Stimulated activated naive CD8-positive, alpha-beta T cell treated with anti-CD3 and anti-CD28 coated beads, Interleukin-15, Interleukin-2, amounts not matched to agents 100 U/mL and 50 U/mL, for 24 hours (primary cell): ENCODE measurements at places on chromosomes 2 and 18.
A peak's percentile ranks its signal among the peaks of the same experiment; 100 is the strongest.

DNA sequence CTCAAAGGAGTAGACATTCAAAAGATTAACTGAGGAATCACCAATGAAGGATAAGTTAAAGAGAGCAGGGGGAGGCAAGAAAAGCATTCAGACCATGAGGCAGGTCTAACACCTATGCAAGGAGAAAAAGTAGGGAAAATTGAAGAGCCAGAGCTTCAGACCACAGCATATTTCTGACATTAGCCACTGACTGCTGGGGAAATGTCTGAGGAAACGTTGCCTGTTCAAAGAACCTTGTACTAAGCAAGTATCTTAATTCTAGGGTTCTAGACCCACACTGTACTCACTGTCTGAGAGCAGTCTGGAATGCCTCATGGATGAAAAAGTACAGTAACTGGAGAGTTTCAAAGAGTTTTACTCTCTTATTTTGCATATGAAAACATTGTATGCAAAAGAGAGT is 39.5 kb upstream of the TFPI start:
- no peak for DNase-seq

GRCh38 chr2:102439065-102439695 is 16.2 kb downstream of the IL18RAP start:
- DNase-seq: no peak

- DNase-seq: no peak
Observed at GRCh38 chr2:180657054-180657453, 323.4 kb upstream of the UBE2E3 start.

DNA sequence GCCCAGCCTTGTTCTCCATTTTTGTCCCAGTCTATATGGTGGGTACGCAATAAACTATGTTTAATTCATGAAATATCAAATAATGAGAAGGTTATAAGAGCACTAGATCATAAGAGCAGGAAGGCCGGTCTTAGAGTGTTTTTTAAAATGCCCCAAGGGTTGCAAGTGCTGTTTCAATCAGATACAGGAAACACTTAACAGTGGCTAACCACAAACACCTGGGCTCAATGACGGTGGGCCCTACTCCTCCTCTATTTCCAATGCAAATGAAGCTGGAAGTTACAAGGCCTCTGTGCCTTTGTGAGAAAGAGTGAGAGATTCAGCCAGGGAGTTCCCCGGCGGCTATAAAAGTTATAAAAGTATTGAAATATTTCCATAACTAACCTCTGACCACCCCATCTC is 18.9 kb upstream of the WDR33 start:
- peak; percentile 69 for DNase-seq

GRCh38 chr2:190596993-190597392 is 51.9 kb upstream of the NAB1 start:
- no peak for DNase-seq

DNA sequence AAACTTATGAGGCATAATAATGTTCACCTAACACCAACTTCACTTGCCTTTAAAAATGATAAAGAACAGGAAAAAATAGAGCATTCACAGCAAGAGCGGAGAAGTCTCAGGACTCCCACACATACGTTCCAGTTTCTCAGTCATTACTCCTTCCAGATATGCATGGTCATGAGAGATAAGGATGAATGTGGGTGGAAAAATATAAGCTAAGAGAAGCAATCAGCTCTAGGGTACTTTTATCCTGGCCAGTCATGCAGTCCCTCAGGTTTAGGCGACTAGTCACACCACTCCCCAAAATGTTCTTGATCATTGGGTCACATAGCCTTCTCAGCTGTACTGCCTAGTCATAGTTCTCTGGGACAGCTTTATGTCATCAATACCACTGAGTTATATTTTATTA is 29.2 kb upstream of the CCDC178 start:
- DNase-seq: no peak

GRCh38 chr2:113124181-113124961 is 3.0 kb upstream of the IL1RN start:
- peak; percentile 24 for DNase-seq

GRCh38 chr2:15675456-15676195 is 84.0 kb downstream of the DDX1 start:
- no peak for DNase-seq

DNA sequence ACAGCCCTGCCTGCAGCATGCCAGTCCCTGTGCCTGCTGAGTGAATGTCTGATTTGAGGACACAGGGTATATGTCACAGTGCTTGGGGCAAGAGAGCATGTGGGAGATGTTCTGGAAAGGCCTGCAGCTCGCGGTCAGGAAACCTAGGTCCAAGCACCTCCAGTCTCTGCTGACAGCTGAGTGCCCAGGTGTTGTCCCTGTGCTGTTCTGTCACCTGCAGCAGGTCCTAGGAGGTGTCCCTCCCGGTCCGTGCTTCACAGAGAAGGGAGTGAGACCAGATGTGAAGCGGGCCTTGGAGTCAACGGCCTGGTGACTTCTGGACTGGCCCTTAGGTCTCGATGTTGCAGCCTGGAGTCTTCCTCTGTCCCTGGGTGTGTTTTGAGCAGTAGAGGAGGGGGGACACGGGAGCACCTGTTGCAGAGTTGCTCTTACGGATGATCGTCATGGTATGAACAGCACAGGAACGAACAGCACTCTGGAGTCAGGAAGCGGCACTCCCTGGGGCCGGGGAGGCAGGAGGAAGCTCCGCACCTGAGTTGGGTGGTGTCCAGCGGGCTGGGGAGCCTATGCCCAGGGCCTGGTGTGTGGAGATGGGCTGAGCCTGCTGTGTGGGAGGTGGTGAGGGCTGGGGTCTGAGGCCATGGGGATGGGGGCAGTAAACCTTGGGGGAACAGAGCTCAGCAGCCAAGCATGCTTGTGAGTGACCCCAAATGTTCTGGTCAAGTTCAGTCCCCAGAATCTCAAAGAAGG is 21.6 kb upstream of the ARHGEF4 start:
- no peak for DNase-seq

DNA sequence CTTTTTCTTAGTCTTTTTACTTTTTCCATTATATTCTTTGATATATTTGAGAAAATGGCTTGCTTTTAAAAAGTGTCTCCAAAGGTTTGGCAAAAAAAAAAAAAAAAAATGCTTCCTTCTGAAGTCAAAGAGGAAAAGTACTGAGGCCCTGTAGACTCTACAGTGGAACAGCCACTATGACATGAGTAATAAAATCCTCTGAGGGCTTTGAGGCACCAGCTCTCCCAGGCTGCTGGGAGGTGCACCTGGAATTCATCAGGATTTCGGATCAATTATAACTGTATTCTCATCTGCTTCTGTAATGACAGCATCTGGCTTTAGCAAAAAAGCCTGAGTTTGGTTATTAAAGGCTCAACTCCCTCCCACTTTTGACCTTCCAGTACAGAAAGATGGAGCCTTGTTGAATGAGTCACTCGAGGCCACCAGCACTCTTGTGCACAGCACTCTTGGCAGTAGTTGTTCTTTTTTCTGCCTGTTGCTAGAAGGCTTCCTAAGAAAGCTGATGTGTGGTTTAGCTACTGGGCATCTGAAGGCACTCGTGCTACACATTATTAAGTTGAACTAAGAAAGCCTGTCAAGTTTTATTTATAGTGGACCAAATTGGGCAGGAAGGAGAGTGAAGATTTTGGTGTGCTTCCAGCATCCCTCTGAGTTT is 131.3 kb downstream of the PRPF40A start:
- no peak for DNase-seq

DNA sequence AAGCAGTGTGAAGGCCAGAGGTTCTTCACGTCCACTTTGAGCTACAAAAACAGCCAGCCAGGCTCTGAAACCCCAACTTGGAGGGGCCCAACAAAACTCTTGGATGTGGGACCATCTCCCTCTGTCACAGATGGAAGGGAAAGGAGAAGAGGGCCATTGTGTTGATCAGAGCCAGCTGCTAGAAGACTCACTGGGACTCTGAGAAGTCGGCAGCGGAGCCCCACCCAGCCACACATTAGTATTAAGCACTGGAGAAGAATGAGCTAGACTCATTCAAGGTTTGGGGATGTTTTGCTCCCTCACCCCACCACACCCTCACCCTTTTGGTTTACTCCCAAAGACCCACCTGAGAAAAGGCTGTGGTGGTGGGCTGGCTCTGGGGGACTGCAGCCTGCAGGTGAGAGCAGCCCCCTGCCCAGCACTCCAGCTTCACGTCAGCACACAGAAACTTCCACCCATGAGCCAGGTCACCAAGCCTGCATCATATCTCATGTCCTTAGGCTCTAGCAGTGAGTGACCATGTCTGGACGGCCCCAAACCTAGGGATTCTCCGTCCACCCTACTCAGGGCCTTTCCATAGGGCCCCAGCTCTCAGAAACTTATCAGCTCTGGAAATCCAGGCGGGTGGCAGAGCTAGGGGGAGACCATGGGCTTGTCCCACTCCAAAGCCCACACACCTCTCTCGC is 12.6 kb downstream of the TEX51 start:
- no peak for DNase-seq

- no peak for DNase-seq
Observed at GRCh38 chr2:135149251-135149650, 97.2 kb downstream of the RAB3GAP1 start.

DNA sequence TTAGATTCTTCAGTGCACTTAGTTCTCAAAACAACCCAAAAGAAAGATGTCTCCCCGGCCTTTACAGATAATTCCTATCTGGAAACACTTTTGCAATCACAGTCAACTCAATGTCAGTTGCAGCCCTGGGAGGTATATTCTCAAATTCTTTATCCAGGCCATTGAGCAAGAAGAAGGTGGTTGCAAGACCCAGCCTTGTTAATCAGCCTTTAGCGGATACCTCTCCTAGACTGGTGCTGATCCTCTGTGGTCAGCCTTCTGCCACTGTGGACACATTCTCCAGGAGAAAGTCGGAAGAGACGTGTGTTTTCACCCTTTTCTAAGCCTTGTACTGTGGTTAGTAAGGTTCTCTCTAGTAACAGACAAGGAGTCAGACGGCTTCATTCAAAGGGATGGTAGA is 7.8 kb upstream of the FZD7 start:
- no peak for DNase-seq

- DNase-seq: no peak
Observed at GRCh38 chr18:54769526-54770464, 58.5 kb upstream of the RAB27B start.

DNA sequence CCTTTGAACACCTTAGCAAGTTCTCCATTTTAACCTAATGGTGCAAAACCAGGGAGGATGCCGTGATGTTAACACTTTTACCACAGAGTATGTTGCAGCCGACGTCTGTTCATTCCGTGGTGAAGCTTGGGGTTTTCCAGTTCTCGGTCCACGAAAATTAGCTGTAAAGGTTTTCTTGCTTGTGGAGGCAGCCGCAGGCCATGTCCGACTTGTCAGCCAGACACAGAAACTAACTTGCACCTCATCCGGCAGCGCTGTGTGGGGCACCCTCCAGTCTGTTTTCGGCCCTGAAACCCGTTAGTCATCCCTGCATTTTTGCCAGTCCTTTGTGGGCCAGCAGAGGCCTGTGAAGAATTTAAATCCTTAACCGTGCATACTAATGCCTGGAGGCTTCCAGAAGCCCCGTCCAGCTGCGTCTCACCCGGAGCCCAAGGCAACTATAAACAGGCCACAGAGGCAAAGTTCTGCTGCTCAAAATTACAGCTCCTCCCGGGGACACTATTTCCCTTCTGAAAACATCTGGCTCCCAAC is 70.6 kb downstream of the SH3YL1 start:
- peak; percentile 10 for DNase-seq

GRCh38 chr2:76210551-76210950 is 499.8 kb upstream of the GCFC2 start:
- no peak for DNase-seq

DNA sequence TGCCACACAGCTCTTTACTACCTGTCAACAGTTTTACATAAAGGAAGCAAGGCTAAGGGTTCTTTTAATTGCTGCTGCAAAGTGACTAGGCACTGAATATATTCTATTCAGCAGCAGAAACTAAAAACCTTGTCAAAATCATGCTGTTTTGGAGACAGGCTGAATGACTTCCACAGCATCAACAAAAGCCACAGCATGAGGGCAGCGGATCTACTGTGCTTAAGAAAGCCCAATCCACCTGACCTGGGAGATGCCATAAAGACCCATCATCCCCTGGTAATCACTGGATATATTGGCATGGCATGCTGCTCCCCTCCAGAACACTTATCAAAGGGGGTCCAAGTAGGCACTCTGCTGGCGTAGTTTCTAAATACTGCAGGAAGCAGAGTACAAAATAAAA is 715.1 kb upstream of the SLC8A1 start:
- no peak for DNase-seq

- DNase-seq: no peak
Observed at GRCh38 chr2:20196657-20197161, 28.2 kb downstream of the SDC1 start.

DNA sequence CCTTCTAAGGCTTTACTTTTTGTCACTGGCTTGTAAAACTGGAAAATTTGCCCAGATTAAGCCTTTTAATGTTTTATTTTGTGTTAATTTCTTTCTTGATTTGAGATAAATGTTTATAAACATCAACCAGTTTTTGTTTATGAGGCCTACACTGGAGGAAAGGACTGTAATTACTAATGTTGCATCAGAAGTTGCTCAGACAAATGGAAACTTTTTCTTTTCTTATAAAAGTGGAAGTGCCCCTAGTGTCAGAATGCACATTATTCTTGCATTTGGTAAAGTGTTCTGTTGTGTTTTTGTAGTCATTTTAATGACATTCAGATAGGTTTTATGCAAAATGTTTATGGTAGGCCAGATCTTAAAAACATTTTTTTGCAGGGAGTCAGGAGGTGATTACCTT is 25.3 kb downstream of the LCLAT1 start:
- no peak for DNase-seq

DNA sequence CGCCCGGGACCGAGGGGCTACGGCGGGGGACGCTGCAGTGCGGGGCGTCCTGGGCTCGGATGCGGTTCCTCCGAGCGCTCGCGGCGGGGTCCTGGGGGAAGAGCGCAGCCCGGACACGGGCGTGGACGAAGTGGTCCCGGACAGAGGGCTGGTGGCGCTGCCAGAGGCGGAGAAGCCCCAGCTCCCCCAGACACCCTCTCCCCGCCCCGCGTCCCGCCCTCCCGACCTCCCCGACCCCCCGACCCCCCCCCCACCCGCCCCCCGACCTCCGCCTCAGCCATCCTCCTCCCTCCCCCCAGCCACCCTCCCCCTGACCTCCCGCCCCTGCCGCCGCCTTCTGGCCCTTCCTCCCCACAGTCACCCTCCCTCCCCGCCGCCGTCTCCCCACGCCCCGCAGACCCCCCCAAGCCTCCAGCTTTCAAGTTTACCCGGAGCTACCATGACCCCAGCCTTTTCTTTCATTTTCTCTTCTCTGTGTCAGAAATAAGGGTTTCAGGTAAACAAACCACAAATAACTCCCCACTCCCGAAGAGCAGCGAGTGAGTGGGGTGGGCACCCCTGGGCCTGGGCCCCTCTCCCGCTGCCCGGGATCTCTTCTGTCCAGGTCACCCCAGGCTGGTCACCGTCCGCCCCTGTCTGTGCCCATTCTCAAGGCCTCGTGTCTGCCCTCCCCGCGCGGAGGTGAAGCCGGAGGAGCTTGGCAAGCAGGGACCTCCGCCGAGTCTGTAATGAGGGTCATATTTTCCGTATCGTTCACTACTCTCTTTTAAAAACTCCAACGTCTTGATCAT is 5.1 kb downstream of the NFATC1 start:
- peak; percentile 58 for DNase-seq
